ENCODE measurements at places on chromosomes 7 and 10. TPM values are rescaled to one million over a fixed set of nuclear protein-coding genes. Genes with fewer than 3 reads are reported as not detected.

Gene ELFN1
- 7.8 TPM for total RNA-seq

Gene TSPAN33
- total RNA-seq = 16.4 TPM

Gene THSD7A
- total RNA-seq = 19.0 TPM

Gene FEZF1
- total RNA-seq = not detected

Gene FKBP6
- total RNA-seq = 0.11 TPM

Gene IL2RA
- total RNA-seq = not detected

Gene TEX36
- 0.77 TPM for total RNA-seq

Gene ADAM12
- 81.5 TPM for total RNA-seq

Gene SGMS1
- total RNA-seq = 56.1 TPM

Gene GPR37
- total RNA-seq = 14.1 TPM

Gene ZPBP
- not detected for total RNA-seq

Gene ASAH2
- 3.5 TPM for total RNA-seq

Gene KIAA1549
- 11.1 TPM for total RNA-seq

Gene SFXN2
- total RNA-seq = 9.9 TPM

Gene SORBS1
- 95.1 TPM for total RNA-seq

Gene BHLHA15
- 0.99 TPM for total RNA-seq

Gene NME8
- 0.59 TPM for total RNA-seq

Gene LMTK2
- total RNA-seq = 15.2 TPM

Gene ZC3HAV1L
- 10.6 TPM for total RNA-seq

Gene SPDYE6
- total RNA-seq = not detected

Gene AS3MT
- 10.7 TPM for total RNA-seq

Gene CAV2
- 40.6 TPM for total RNA-seq

Gene RADIL
- total RNA-seq = 7.5 TPM

Gene NPFFR1
- total RNA-seq = 1.8 TPM

Gene MTG1
- total RNA-seq = 23.4 TPM

Gene AMPH
- 81.4 TPM for total RNA-seq

Gene OPALIN
- total RNA-seq = 0.88 TPM

Gene C7orf57
- total RNA-seq = 7.9 TPM
